GM19239 (cell line): ENCODE measurements at places on chromosomes 3 and 15.

- DNase-seq = no peak
Observed at GRCh38 chr3:13219077-13219901, 146.1 kb upstream of the IQSEC1 start.

DNA sequence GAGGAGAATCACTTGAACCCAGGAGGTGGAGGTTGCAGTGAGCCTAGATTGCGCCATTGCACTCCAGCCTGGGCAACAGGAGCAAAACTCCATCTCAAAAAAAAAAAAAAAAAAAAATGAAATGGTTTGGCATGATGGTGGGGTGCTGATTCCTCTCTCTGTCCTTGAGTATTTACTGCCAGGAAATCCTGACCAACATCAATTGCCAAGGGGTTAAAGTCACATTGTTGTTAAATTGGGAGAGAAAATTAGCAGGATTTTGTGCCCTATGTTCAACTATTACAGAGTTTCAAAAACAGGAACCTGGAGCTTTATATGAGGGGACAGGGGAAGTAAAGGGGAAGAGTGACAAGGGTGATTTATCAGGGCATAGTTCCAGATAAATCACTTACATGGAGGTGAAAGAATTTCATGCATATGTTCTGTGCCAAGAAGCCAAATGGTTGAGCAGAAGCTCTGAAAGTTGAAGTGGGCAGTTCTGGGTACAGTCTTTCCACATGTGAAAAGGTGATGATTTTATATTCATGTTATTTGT, 70.5 kb upstream of the TSEN2 start:
- DNase-seq = no peak

- no peak for DNase-seq
Observed at GRCh38 chr3:50162034-50162883, 7.1 kb downstream of the SEMA3F start.

GRCh38 chr15:39312984-39313383, 267.9 kb upstream of the THBS1 start:
- DNase-seq = no peak

DNA sequence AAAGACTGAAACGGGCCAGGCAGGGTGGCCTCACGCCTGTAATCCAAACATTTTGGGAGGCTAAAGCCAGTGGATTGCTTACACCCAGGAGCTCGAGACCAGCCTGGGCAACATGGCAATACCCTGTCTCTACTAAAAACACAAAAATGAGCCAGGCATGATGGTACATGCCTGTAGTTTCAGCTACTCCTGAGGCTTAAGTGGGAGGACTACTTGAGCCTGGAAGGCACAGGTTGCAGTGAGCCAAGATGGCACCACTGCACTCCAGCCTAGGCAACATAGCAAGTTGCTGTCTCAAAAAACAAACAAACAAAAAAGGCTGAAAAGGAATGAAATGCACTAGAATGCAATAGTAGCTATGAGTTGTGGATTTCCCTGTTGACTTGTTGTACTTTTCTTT, 94.7 kb downstream of the STAG1 start:
- no peak for DNase-seq

DNA sequence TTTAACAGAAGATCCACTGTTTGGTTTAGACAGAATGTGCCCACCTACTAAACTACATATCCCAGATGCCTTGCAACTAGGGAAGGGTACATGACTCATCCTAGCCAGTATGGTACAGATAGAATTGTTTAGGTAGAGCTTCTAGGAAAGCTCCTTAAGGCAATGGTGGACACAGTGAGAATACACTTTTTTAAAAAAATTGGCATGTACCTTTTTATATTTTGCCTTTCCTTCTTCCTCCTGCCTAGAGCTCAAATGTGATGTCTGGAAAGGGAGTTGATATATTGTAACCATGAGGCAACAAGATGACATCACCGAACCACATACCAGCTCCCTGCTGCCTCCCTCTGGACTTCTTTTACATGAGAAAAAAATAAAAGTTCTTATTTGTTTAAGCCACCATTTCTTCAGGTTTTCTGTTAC, 14.4 kb upstream of the C3orf80 start:
- DNase-seq = no peak

GRCh38 chr15:92719021-92719420, 63.4 kb upstream of the FAM174B start:
- DNase-seq = no peak

DNA sequence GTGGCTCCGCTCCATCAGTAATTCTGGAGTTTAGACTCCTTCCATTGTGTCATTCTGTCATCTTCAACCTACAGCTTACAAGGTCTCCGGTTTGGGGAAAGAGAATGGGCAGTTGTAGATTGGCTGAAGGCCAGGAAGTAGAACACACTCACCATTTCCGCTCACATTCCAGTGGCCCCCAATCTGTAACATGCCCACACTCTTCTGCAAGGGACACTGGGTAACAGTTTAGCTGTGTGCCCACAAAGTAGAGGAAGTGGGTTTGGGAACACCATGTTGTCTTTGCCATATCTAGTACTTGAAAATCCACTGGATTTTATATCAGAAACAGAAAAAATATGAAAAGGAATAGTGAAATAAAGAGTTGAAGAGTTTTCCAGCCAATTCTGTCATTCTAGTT, 153.5 kb downstream of the SV2B start:
- DNase-seq = no peak

DNA sequence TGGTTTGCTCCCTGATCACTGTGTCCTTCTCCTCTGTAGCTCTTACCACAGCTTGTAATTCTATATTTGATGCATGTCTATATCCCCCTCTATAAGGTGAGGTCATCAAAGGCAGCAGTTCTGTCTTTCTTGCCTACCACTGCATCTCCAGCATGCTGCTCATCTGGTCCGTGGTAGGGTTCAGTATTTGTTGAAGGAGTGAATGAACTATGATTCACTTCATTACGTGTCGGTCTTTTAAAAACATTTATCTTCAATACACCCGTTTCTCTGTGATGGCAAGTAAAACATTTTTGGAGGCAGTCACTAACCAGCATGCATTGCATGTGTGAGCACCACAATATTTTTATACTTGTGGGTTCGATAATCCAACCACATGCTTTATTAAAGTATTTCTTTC, 27.6 kb downstream of the CHST14 start:
- DNase-seq = no peak

GRCh38 chr15:91456921-91457320, 356.9 kb downstream of the SV2B start:
- DNase-seq = no peak

DNA sequence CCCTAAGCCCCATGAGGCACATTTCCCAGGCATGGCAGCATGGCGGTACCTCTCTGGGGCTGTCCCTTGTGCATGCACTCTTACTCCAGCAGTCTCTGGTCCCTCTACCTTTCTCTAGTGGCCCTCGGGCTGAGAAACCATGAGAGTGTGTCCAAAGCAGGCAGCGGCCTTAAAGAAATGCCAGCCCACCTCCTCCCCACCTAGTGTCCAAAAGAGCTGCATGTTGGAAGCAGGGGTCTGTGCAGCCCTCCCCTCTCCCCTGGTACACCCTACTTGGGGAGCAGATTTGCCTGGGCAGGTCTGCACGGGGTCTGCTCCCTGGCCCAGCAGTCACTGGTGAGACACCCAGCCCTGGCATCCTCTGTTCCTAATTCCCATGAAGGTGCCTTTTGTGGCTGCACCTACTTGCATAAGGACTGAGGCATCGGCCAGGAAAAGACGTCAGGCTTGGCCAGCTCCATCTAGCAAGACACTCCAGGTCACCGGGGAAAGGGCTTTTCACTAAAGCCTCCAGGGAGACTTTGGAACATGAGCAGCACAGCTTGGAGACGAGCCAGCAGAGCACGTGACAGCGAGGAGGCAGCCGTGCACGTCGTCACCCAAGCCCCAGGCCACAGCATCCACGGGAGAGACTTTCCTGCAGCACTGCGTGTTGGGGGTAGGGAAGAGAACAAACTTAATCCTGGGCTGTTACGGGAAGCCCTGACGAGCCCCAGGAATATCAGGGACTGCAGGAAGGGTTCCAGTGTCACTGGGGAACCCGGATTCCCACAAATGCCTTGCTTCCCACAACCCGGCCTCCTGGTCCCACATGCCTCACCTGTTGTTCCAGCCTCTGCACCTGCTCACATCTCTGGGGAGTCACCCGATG, 38.8 kb downstream of the TM2D3 start:
- no peak for DNase-seq

GRCh38 chr15:41493902-41494189, 172 bp downstream of the ITPKA start:
- DNase-seq = no peak

- no peak for DNase-seq
Observed at GRCh38 chr15:92097474-92098178, 244.1 kb downstream of the SLCO3A1 start.

DNA sequence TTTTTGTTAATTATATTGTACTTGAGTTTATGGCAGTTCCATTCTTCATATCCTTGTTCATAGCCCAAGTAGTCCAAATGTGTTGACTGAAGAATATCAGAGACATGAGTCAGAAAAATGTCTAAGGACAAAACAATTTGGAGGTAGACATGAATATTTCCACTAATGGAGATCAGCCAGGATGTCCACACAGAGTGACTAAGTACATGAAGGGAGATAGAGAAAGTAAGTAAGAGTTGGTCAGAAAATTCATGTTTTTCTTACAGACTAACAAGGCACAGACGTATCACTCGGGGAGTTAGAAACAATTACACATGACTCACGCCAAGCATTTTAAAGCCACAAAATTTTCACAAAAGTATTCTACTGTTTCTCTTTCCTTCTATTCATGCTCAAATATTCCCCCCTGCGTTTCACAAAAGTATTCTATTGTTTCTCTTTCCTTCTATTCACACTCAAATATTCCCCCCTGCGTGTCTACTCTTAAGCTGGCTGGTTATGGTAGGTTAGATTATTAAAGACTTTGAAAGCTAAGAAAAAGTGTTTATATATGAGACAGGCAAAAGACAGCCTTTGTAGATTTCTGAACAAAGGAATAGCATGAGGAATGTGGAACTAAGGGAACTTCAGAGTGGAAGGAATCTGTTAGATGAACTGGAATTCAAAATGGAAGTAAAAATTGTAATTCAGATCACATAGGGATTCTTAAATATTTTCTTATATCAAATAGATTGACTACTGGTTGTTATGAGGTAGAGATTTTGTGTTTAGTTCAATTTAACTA, 648.7 kb upstream of the CCDC54 start:
- DNase-seq = no peak

DNA sequence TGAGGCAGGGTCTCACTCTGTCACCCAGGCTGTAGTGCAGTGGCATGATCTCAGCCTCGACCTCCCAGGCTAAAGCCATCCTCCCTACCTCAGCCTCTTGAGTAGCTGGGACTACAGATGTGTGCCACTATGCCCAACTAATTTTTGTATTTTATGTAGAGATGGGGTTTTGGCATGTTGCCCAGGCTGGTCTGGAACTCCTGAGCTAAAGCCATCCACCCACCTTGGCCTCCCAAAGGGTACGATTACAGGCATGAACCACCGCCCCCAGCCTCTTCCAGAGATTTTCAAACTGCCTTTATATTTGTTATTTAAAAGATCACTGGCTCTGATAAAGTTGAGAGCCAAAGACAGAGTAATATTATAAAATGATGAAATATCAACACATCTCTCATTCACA, 37.3 kb downstream of the BSN start:
- DNase-seq = no peak

GRCh38 chr3:23608650-23609049, 197.1 kb upstream of the UBE2E1 start:
- DNase-seq = no peak

DNA sequence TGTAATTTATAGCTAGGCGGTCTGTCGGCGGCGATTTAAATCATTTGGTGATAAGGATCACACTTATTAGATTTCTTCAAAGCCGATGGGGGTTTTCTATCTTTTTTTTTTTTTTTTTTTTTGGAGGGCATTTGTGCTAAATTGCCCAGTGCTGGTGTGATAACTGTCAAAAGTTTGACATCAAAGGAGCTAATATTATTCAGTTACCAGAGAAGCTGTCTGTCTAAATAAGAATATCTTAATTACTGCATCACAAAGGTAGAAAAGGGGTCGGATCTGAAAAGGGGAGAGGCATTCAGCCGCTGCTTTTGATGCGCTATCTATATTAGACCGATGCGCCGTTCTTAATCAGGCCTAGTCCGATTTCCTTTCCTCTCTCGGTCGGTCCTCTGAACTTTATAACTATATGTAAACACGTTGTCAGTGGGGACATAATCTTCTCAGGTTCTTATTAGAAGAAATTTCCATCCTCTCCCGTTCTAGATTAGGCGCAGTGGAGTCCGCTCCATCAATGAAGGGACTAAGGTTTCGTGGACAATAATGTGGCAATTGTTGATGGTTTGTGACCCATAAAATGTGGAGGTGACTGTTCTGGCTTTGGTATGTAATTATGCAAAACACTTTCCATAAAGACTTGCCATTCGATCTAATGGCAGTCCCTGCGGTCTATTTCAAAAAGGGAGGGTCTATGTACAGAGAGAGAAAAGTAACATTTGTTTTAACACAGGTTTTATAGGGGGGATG, 31.7 kb downstream of the NR2F2 start:
- no peak for DNase-seq

DNA sequence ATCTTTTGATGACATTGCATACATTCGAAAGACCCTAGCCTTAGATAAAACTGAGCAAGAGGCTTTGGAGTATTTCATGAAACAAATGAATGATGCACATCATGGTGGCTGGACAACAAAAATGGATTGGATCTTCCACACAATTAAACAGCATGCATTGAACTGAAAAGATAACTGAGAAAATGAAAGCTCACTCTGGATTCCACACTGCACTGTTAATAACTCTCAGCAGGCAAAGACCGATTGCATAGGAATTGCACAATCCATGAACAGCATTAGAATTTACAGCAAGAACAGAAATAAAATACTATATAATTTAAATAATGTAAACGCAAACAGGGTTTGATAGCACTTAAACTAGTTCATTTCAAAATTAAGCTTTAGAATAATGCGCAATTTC, 16.7 kb downstream of the KCNMB3 start:
- no peak for DNase-seq

DNA sequence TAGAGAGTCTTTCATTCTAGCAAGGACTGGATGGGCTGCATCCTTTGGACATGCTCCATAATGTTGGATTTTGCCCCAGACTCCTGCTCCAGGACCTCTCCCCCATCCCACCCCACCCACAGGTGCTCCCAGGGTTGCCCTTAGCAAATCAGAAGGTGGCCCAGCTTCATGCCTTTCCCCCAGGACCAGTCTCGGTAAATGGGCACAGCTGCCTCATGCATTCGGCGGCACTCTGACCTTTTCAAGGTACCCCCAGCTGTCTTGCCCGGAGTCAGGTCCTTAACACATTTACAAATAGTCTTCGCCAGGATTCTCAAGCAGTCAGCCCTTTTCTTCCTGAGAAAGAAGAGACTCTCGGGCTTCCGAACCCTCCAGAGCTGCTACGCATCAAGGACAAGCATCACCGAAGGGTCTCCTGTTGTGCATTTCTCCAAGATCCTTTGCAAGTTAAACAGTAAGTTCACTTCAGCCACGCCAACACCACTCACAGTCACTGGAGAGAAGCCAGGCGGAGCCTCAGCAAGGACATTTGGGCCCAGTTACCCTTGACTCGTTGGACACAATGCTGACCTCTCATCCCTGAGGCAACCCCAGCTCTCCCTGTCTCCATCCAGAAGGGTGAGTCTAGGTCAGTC, 287.8 kb downstream of the FAM43A start:
- DNase-seq = no peak

GRCh38 chr3:169846458-169847193, 23.1 kb downstream of the LRRC31 start:
- DNase-seq = no peak
